ENCODE measurements at places on chromosomes 11 and 22. TPM values are rescaled to one million over a fixed set of nuclear protein-coding genes. Genes with fewer than 3 reads are reported as not detected.

Gene PATE2
- not detected for total RNA-seq

Gene SCGB1D2
- total RNA-seq, result not detected

Gene MRPL48
- total RNA-seq, result 19.8 TPM

Gene TRPM5
- 0.63 TPM for total RNA-seq

Gene CFAP300
- total RNA-seq, result 3.2 TPM

Gene KRTAP5-10
- total RNA-seq, result not detected

Gene CPT1A
- 36.1 TPM for total RNA-seq

Gene ENTHD1
- total RNA-seq, result not detected

Gene OR51B4
- not detected for total RNA-seq

GRCh38 chr11:86869531-86869930 is 69.2 kb downstream of the PRSS23 start:
- no peak for DNase-seq

DNA sequence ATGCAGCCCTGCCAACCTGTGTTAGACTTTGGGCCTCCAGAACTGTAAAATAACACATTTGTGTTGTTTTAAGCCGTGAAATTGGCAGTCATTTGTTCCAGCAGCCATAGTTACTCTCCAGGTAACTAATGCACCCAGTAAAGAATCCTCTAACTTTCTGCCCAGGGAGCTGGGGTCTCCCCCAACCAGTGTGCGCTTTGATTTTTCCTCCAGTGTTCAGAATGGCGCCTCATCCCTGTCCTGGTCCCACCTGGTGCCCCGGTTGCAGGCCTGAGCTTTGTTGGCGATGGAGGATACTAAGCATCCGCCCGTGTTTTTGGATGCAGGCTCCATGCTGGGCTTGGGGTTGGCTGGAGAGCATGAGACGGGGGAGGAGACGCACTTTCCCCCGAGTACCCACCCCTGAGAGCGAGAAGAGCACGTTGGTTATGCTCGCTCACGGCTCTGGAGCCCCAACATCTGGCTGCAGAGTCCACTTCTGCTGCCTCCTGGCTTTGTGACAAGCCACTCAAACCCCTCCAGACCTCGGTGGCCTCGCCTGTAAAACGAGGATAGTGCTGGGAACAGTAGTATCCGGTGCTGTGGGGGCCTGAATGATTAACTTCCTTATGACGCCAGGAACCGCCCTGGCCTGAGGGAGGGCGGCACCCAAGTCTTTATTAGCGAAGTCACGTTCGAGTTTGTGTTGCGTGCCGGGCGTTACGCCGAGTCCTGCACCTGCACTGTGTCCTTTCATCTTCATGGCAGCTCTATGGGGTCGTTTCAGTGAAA is 25.8 kb downstream of the MRGPRD start:
- peak; percentile 28 for DNase-seq

DNA sequence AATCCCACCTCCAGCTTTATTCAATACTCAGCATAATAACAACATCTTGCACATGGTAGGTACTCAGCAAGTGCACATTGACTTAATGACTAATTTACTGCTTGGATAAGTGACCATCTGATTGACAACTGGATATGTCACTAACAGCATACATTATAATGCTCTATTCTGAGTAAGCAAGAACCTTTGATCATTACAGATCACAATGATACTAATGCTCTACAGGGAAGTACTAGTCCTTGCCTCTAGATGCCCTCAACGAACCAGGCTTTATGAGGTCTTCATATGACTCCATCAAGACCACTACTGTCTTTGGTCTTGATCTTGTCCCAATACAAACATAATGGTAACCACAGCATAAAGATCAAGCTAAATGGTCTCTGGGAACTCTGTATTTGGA is 167.6 kb upstream of the MTMR2 start:
- no peak for DNase-seq

DNA sequence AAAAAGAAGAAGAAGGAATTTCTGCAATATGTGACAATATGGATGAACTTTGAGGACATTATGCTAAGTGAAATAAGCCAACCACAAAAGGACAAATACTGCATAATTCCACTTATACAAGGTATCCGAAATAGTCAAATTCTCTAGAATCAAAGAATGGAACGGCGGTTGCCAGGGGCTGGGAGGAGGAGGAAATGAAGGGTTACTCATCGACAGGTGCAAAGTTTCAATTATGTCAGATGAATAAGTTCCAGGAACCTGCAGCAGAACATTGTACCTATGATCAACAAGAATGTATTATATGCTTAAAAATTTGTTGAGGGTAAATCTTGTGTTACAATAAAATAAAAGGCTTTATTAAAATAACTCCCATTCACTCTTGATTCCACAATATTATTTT is 49.0 kb downstream of the SC5D start:
- DNase-seq, result no peak

- no peak for DNase-seq
Measured at GRCh38 chr11:122979103-122979814, 2.4 kb downstream of the BSX start.

- no peak for DNase-seq
Measured at GRCh38 chr11:22976146-22976545, 115.9 kb upstream of the CCDC179 start.

DNA sequence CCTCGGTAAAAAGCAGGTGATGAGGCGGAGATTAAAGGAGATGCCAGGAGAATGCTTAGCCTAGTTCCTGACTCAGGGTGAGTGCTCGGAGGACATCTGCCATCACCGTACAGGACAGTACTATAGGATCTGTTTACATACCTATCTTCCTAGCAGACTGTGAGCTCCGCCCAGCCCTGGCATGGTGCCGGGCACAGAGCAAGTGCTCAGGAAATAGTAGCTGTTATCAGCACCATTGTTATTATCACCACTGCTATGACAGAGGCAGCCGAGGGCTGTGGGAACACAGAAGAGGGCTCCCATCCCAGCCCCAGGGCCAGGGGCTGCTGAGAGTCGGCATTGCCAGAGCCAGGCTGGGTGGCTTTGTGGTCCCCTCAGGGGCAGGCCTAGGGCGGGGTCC is 642 bp upstream of the SEPTIN3 start:
- DNase-seq, result no peak

GRCh38 chr11:106278391-106278790 is 200.9 kb downstream of the AASDHPPT start:
- no peak for DNase-seq

DNA sequence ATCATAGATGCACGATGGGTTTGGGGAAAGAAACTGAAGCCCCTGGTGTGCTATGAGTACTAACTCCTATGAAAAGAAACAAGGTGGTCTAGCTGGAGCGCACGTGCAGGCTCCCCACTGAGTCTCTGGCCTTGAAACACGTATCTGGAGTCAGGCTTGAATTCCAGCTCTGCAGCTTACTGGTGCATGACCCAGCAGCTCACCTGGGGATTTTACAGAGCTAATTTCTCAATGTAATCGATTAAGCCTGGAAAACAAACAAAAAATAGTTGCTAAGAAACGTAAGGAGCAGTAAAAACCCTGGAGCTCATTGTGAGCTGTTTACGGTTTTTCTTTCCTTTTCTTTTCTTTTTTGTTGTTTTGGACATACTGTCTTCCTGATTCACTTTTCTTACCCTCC is 12.3 kb downstream of the KCNJ1 start:
- DNase-seq, result no peak

DNA sequence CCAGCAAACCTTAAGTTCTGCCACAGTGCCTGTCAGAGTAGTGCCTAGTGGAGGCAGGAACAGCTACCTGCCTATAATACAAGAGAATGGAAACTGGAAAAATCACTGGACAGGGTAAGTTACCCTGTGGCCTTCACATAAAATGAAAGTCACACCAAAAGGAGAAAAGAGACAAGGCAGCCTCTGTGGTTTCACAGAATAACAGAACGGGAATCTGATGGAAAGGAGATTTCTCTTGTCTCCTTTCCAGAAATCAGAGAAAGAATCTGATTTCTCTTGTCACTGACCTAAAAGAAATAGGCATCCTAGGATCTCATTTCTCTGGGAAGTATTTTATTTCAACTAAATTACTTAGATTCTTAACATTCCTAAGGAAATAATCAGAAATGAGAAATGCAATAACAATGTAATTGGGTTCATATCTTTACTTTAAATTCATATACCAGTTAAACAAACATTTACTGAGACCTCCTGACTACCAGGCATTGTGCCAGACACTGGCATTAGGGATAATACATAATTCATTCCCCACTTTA is 41.6 kb downstream of the PRCP start:
- DNase-seq, result no peak

DNA sequence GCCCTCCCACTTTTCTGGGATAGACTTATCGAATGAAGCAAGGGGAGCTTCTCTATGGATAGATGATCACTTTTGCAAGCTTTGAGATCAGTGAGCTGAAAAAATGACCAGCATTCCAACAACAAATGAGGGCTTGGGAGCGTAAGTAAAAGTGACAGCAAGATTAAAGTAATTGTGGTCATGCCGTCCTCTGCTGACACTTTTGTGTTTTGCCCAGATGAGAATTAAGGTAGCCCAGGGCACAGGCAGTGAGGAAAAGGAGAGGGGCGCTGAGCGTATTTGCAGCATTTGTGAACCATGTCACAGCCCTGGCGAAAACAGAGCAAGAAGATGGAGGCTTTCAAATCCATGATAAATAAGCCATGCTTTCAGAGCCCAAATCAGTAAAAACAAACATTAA is 24.6 kb upstream of the TMA7B start:
- DNase-seq, result no peak

GRCh38 chr11:72864702-72865655 is 50.8 kb downstream of the ATG16L2 start:
- DNase-seq, result no peak

DNA sequence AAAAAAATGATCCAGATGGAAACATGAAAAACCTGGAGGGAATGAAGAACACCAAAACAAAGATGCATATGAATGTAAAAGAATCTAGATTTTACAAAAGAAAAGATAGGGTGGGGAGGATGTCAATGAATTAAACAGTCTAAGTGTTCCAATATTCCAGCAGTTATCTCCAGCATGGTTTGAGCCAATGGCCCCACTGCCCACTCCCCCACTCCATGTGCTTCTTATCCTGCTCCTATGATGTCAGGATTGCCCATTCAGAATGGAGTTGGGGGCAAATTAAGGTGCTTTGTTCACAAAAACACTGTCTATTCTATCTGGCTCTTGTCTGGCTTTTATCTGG is 1.2 kb upstream of the OR52K1 start:
- DNase-seq, result no peak

DNA sequence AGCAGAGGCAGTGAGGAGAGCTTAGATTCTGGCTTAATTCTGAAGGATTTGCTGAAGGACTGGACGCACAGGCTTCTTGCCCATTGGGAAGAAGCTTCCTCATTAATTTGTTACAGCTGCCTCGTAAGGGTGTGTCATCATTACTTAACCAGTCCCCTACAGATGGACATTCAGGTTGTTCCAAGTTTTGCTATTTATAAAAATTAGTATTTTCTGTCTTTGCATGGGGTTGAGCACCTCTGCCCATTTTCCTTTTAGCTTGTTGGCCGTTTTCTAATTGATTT is 38.1 kb downstream of the CAPN1 start:
- DNase-seq, result no peak
